ENCODE measurements at places on chromosomes 11 and 22. TPM values are rescaled to one million over a fixed set of nuclear protein-coding genes. Genes with fewer than 3 reads are reported as not detected.

GRCh38 chr11:6992457-6993417 is 27.4 kb downstream of the ZNF214 start:
- no peak for DNase-seq

DNA sequence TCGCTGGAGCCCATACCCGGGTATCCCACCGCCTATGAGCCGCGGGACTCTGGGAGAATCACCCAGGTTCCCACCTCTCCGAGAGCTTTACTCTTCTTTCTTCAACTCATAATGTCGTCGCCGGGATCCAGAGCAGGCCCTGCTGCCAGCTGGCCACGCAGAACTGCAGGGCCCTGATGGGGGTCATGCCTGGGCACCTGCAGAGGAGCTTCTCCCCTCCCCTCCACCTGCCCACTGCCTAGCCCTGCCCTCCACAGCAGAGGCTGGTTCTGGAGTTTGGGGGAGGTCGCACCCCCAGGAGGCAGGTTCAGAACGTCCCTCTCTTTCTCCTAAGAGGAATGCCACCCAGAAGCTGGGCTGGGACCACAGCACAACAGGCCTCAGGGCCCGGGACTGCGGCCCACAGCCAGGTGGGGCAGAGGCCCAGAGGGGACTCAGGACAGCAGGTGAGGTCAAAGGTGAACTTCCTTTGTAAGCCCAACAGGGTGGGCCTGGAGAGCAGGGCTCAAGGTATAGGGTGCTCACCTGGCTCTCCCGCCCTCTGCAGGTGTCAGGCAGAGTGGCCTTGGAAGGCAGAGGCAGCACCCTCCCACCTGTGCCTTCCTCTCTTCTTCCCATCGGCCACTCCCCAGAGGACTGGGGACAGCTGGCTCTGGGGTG is 1.9 kb downstream of the SLC25A45 start:
- no peak for DNase-seq

The XNDC1N gene
- 3.4 TPM for total RNA-seq

The HARBI1 gene
- 2.8 TPM for total RNA-seq

DNA sequence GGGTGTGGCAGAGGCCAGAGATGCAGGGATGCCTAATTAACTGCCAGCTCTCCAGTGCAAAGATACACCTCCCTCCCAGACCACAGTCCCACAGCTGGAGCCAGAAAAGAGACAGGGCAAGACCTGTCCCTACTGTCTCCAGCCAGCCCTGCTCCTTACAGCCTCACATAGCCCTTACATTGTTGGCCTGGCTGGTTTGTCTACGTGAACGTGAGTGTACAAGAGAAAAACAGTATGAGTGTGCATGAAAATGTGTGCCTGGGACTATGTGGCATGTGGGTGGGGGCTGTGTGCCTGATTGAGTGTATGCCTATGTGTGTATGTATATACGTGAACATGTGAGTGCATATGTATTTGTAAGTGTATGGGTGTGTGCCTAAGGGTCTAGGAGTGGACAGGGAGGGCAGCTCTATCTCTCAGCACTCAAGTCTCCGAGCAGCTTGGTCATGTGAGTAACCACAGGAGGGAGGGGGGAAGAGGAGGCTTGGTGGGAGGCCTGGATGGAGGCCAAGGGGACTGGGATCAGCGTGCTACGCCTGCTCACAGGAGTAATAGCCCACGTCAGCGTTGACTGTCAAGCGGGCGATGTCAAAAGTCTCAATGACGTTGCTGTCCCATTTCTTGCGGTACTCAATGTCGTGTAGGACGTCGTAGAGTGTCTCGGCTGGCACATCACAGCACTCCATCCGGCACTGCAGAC is 6.6 kb upstream of the ARAP1 start:
- no peak for DNase-seq

GRCh38 chr22:30246814-30247376 is 336 bp upstream of the LIF start:
- no peak for DNase-seq

The HTR3B gene
- total RNA-seq = not detected
